ENCODE measurements at places on chromosomes 16 and 17. TPM values are rescaled to one million over a fixed set of nuclear protein-coding genes. Genes with fewer than 3 reads are reported as not detected.

Gene KRTAP3-1
- not detected for total RNA-seq

Gene IRF8
- 112 TPM for total RNA-seq

Gene MYH13
- total RNA-seq: not detected

Gene CES4A
- 12.5 TPM for total RNA-seq

Gene RNF222
- total RNA-seq: not detected

Gene HEATR9
- not detected for total RNA-seq

Gene CCL13
- total RNA-seq: 5.1 TPM

Gene IKZF3
- total RNA-seq: 1.3 TPM

Gene KCNG4
- not detected for total RNA-seq

Gene TBX4
- total RNA-seq: 0.19 TPM
